Activated CD4-positive, alpha-beta T cell treated with anti-CD3 and anti-CD28 coated beads, Interleukin-2, amount 50 U/mL, for 48 hours (primary cell): ENCODE measurements at places on chromosomes 1 and 21.
A peak's percentile ranks its signal among the peaks of the same experiment; 100 is the strongest.

DNA sequence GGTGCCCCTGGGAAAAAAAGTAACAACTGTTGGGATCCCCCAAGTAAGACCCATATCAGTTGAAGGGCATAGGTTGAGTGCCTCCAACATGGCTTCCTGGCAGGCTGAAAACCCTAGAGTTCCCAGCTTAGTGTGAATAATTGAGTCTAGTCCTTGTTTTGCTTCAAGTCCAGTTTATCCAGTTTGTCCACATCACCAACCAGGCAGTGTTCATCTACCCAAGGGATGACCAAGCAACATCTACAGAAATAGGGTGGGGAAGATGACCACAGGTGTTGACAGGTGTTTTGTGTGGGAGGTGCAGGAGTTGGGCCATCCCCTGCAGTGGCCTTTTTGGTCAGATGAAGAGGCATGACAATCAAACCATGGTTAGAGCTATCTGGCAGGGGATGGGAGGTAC lies 54.3 kb upstream of the ERO1B start:
- DNase-seq: no peak

GRCh38 chr1:68093737-68094136 lies 43.3 kb upstream of the DIRAS3 start:
- DNase-seq: no peak

DNA sequence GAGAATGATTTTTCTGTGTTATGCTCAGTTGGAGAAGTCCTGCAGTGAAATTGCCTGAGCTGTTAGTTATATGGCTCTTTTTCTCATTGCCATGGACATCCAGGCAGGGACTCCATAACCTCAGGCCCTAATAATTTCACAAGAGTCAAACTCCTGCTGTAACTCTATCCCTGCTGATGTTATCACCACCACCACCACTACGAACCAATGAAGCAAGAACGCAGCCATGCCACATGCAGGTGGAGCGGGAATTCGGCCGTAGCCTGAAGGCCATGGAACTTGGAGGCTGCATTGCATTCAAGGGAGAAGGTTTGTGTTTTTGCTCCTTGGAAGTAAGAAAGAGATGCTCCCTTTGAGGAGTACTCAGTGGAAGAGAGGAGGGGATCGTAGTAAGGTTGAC lies 16.8 kb upstream of the DLGAP3 start:
- no peak for DNase-seq

DNA sequence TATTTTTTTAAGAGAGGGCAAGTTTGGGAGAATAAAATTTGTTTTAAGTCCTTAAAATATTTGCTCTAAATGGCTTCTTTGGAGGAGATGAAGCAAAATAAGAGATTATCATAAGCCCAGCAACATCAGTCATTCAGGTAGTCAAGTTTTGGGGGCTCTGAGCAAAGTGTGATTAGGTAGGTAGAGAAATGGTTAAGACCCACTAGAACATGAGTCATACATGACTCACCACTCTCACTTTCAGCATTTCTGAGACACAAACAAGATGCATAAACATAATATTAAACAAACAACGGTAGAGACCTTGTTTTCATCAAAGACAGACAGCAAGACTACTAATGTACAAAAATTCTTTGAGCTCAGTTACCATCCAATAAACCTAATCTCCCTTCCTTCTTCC lies 272.2 kb downstream of the LMO4 start:
- DNase-seq: no peak

GRCh38 chr1:158371188-158371953 lies 17.7 kb downstream of the CD1E start:
- DNase-seq: peak; percentile 23

DNA sequence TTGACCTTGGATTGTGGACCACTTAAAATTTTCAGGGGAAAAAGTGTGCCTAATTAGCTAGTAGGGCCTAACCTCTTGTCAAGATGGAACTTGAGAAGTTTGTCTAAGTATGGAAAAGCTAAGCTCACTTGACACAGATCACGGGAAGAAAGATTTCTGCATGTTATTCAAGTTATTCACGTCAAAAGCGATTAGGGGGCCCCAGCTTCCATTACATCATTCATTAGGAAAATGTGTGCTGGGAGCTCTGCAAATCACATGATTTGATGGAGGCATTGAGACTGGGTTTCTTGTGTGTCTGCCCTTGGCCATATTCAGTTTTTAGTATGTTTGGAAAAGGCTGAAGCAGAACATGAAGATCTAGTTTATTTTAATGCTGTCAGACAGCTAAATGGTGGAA lies 15.5 kb upstream of the POGZ start:
- no peak for DNase-seq

DNA sequence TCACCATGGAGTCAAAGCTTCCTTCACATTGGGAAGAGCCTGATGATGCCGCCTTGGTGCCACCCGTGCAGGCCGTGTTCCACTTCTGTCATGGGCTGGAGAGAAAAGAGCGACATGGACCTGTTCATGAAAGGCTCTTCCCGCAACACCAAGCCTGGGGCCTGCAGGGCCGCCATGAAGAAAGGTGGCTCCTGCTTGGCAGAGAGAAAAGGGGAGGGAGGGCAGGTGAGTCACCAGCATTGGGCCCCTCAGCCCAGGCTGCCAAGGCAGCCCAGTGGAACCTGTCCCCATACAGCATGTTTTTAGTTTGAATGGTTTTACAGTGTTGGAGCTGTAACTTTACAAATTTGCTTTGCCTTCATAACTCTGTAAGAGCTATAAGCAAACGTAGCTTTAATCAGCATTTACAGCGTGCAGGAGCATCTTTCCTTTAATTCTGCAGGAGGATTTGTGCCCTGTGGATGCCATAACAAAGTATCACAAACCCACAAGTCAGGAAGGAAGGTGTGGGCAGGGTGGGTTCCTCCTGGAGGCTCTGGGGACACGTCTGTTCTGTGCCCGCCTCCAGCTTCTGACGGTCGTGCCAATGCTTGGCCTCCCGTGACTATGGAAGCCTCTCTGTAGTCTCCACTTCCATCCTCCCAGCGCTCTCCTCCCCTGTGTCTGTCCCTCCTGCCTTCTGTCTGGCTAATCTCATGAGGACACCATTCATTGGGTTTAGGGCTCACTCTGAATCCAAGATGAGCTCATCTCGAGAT lies 49.1 kb downstream of the RIPK4 start:
- no peak for DNase-seq

GRCh38 chr1:227917081-227917950 lies 30.4 kb downstream of the WNT9A start:
- no peak for DNase-seq

- DNase-seq: no peak
These were observed 259.2 kb downstream of the FMN2 start for GRCh38 chr1:240350910-240351331.

DNA sequence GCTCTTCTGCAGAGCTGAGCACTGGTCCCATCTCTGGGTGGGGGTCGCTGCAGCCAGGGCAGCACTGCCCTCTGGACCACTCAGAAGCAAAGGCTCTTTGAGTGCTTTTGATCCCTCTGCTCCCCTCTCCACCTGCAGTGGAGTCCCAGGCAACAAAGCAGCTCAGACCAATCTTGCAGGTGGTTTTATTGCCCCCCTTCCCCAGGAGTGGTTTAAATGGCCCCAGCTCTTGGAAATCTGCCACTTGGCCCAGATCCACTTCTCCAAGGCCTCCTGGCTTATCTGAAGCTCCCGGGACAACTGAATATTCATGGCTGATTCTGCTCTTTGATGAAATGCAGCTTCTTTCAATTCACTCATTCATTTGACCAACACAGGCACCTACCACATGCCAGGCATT lies 2.7 kb downstream of the STUM start:
- no peak for DNase-seq

DNA sequence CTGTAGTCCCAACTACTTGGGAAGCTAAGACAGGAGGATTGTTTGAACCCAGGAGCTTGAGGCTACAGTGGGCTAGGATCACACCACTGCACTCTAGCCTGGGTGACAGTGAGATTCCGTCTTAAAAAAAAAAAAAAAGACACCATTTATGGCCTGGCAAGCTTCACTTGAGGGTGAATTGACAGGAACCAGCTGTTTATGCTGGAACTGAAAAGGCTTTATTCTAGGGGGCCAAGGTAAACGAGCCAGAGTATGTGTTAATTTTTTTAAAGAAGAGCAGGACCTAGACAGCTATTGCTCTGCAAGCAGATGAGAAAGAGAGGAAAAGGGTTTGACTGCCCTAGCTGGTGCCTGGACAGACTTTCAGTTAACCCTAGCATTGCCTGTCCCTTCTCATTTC lies 37.0 kb downstream of the S100A6 start:
- DNase-seq: no peak

DNA sequence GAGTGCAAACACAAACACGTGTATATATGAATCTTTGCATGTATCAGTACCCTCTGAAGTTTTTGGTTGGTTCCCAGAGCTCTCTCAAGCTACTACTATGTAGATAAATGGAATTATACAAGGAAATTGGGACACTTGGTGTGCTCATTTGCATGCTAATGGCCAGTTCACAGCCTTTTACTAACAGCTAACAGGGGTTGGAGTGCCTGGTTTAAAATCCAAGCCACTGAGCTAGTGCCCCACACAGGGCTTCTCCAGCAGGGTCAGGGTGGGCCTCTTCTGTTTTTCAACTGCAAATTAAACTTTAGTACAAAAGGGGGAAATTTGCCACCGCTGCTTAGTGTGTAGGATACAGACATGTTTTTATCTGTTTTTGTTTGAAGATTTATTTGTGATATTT lies 121.0 kb downstream of the ATP5PO start:
- no peak for DNase-seq
